ENCODE measurements at places on chromosomes 12 and 14.

- H3K27me3 ChIP-seq = no peaks in the 10 kb centered on the region
- peaks cover 4% of the 10 kb centered on the region for H3K36me3 ChIP-seq
- peaks cover 17% of the 10 kb centered on the region for H3K4me1 ChIP-seq
These were observed 15.3 kb downstream of the CCDC88C start for GRCh38 chr14:91402348-91402747.

DNA sequence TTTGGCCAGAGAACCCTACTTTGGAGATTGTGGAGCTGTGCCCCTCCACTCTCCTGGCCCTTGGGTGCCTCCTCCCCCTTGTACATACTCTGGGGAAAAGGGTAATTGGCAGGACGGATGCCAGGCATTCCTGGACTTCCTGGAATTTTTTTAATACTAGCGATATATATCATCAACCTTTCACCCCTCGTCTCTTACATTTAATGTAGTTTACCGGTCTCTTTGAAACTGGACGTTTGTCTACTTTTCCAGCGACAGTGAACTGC is 767 bp upstream of the CRY1 start:
- no peaks in the 10 kb centered on the region for H3K27me3 ChIP-seq
- no peaks in the 10 kb centered on the region for H3K36me3 ChIP-seq
- peak overlapping the region; percentile 90 for H3K4me3 ChIP-seq
- no peak for DNase-seq
- peak overlapping the region; percentile 99 for H3K27ac ChIP-seq

- peaks cover 5% of the 10 kb centered on the region for H3K27me3 ChIP-seq
- no peaks in the 10 kb centered on the region for H3K36me3 ChIP-seq
- H3K27ac ChIP-seq = no peak overlapping the region
- no peak overlapping the region for H3K4me3 ChIP-seq
- H3K4me1 ChIP-seq = peaks cover 34% of the 10 kb centered on the region
These were observed 39.5 kb downstream of the BEGAIN start for GRCh38 chr14:100547633-100548294.

DNA sequence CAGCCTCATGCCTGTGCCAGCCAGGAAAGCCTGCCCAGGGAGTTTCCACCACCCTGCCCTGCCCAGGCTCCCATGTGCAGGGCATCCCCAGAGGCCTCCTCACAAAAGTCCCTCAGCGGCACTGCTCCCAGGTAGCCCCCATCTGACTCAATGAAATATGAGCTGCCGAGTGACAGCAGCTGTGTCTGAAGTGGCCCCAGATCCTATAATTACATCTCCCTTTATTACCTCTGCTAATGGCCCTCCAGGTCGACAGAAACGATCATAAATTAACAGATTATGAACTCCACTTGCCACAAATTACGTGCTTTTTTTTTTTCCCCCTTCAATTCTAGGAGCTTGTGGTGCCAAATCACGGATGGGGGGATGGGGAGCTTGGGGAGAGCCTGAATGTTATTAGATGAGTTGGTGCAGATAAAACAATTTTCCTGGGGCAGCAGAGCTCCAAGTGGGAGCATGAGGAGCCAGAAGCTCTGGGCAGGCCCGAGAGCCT is 110.4 kb downstream of the ESRRB start:
- no peaks in the 10 kb centered on the region for H3K4me1 ChIP-seq
- H3K27me3 ChIP-seq = no peaks in the 10 kb centered on the region
- no peak overlapping the region for H3K4me3 ChIP-seq
- no peak overlapping the region for H3K27ac ChIP-seq
- no peaks in the 10 kb centered on the region for H3K36me3 ChIP-seq

DNA sequence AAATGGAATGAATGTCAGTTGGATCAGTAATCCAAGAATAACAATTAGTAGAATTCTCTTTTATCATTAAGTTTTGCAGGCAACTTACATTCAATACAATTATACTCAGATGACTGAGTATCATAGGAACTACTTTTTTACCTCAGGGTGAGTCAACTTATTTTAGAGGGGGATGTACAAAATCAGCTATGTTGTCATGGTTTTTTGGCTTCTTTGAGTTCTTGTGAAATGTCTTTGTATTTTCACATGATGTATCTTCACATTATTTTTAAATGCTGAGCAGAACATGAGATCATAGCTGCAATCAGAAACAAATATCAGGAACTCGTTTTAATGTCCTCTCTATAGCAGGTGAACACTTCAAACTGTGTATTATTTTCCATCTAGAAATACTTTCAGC is 65.3 kb upstream of the PTPRR start:
- H3K36me3 ChIP-seq = no peaks in the 10 kb centered on the region
- no peak overlapping the region for H3K27ac ChIP-seq
- no peaks in the 10 kb centered on the region for H3K27me3 ChIP-seq
- no peak for DNase-seq
- H3K4me1 ChIP-seq = peaks cover 6% of the 10 kb centered on the region

DNA sequence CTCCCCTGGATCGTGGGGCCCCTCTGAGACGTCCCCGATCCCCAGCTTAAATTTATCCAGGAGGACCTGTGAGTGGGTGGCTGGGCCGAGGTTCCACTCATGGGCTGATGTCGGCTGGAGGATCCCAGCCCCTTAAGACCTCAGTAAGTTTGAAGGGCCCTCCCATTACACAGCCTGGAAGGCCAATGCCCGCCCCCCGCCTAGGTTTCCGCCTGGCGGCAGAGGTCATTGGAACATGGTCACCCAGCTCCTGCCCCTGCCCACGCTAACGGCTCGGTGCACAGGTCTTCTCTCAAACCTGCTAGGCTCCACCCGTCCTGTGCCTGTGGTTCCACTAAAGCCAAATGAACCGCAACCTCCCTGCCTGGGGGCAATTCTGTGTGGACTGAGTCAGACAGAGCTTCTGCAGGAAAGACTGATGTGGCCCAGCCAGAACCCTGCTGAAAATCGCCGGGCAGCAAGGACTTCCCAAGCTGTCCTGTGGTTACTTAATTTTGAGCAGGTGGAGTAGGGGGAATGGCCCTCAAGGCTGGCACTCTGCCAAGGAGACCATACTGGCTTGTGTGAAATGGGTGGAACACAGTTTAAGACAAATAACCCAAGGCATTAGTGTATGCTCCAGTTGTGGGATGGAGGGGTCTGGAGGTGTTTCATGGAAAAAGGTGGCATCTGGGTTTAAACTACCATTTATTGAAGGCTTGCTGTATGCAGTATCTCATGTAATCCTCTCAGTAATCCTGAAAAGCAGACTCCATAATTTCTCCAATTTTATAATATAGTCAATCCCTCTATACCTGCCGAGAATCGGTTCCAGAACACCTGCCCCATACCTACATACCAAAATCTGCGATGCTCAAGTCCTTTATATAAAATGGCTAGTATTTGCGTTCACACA is 903 bp upstream of the NT5DC3 start:
- H3K27ac ChIP-seq = peak overlapping the region; percentile 61
- peak overlapping the region; percentile 85 for H3K4me3 ChIP-seq
- no peaks in the 10 kb centered on the region for H3K36me3 ChIP-seq
- H3K27me3 ChIP-seq = no peaks in the 10 kb centered on the region

DNA sequence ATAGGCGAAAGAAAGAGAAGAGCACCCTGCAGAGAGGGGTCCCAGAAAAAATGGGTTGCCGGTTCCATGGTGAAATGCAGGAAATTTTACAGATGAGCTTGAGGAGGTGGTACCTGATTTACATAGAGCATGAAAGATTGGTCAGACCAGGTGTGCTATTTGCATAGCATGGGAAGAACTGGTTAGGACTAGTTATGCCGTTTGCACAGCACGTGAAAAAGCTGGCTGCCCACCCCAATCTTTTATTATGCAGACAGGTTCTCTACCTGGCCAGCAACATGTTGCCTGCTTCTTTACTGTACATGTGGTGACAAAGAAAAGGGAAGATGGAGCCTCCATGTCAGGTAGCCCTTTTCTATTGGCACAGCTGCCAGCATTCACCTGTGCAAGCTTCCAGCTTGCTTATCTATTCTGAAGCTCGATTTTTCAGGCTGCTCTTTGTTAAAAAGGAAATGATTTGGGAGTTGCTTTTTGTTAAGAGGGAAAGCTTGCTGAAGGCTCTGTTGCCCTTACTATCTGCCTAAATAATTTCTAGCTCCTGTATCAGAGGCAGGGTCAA is 62.9 kb upstream of the ELK3 start:
- H3K27me3 ChIP-seq = no peaks in the 10 kb centered on the region
- no peaks in the 10 kb centered on the region for H3K4me1 ChIP-seq
- no peak overlapping the region for H3K4me3 ChIP-seq

GRCh38 chr14:28757786-28758185 is 8.8 kb upstream of the FOXG1 start:
- DNase-seq = no peak
- no peaks in the 10 kb centered on the region for H3K36me3 ChIP-seq
- no peak overlapping the region for H3K27ac ChIP-seq
- no peak overlapping the region for H3K4me3 ChIP-seq
- H3K27me3 ChIP-seq = peaks cover 93% of the 10 kb centered on the region

- H3K27ac ChIP-seq = no peak overlapping the region
- DNase-seq = no peak
- no peaks in the 10 kb centered on the region for H3K4me1 ChIP-seq
- no peaks in the 10 kb centered on the region for H3K27me3 ChIP-seq
These were observed 46.0 kb upstream of the TRAF3 start for GRCh38 chr14:102731101-102731870.

DNA sequence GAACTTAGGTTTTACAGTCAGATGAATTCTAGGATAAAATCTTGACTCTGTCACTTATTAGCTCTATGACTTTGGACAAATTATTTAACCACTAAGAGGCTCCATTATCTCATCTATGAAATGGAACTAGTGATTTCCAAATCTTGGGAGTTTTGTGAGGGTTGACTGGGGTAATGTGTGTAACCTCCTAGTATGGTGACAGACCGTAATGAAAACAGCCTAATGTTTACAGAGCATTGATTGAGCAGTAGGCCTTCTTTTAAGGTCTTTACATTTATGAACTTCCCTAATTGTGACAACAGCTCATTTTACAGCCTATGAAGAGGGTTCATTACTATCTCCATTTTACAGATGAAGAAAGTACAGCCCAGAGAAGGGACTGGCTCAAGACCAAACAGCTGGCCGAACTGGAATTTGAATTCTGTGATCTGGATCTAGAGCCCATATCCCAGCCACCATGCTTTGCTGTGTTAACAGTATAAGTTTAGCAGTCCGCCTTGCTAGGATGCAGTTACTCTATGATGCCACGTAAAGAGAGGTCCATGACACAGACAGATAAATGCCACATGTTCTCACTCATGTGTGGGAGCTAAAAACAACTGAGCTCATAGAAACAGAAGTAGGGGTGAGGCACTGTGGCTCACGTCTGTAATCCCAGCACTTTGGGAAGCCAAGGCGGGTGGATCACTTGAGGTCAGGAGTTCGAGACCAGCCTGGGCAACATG is 9.1 kb upstream of the FBXL14 start:
- DNase-seq = no peak
- no peaks in the 10 kb centered on the region for H3K36me3 ChIP-seq
- H3K27ac ChIP-seq = no peak overlapping the region
- no peak overlapping the region for H3K4me3 ChIP-seq
- peaks cover 35% of the 10 kb centered on the region for H3K4me1 ChIP-seq

DNA sequence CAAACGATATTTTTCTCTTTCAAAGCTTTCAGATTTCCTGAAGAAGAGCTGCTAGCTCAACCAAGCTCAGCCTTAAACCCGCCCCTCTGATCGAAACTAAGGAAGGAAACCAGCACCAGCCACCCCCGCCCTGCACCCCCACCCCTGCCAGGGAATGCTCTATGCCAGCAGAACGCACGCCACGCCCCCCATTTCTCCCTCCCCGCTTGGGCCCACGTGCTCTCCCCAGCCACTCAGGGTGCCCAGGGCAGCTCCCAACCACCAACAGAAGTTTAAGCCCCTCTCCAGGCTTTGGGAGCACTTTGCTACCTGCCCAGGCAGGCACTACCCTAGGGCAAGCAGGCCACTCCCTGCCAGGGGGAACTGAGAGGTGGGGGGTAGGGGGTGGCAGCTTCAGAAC is 18.8 kb upstream of the KRT78 start:
- no peak overlapping the region for H3K4me3 ChIP-seq
- no peaks in the 10 kb centered on the region for H3K36me3 ChIP-seq
- H3K4me1 ChIP-seq = peaks cover 74% of the 10 kb centered on the region
- peak; percentile 89 for DNase-seq

GRCh38 chr12:49345825-49346658 is 646 bp upstream of the DNAJC22 start:
- H3K27me3 ChIP-seq = peaks cover 70% of the 10 kb centered on the region
- peaks cover 53% of the 10 kb centered on the region for H3K4me1 ChIP-seq
- no peak overlapping the region for H3K27ac ChIP-seq
- H3K4me3 ChIP-seq = peak overlapping the region; percentile 51
- DNase-seq = peak; percentile 64
- H3K36me3 ChIP-seq = no peaks in the 10 kb centered on the region

- no peaks in the 10 kb centered on the region for H3K4me1 ChIP-seq
- no peaks in the 10 kb centered on the region for H3K27me3 ChIP-seq
- no peaks in the 10 kb centered on the region for H3K36me3 ChIP-seq
- DNase-seq = no peak
- H3K27ac ChIP-seq = no peak overlapping the region
- H3K4me3 ChIP-seq = no peak overlapping the region
These were observed 101.3 kb downstream of the FOXN3 start for GRCh38 chr14:89315493-89316470.

GRCh38 chr14:93274055-93274806 is 58.6 kb downstream of the BTBD7 start:
- no peak overlapping the region for H3K27ac ChIP-seq
- no peaks in the 10 kb centered on the region for H3K4me1 ChIP-seq
- no peaks in the 10 kb centered on the region for H3K36me3 ChIP-seq

- no peaks in the 10 kb centered on the region for H3K36me3 ChIP-seq
- no peaks in the 10 kb centered on the region for H3K4me1 ChIP-seq
- DNase-seq = no peak
These were observed 88.3 kb downstream of the GTF2A1 start for GRCh38 chr14:81132468-81132867.
